Naive thymus-derived CD4-positive, alpha-beta T cell (primary cell): ENCODE measurements at places on chromosomes 12 and 14.
A peak's percentile ranks its signal among the peaks of the same experiment; 100 is the strongest.

DNA sequence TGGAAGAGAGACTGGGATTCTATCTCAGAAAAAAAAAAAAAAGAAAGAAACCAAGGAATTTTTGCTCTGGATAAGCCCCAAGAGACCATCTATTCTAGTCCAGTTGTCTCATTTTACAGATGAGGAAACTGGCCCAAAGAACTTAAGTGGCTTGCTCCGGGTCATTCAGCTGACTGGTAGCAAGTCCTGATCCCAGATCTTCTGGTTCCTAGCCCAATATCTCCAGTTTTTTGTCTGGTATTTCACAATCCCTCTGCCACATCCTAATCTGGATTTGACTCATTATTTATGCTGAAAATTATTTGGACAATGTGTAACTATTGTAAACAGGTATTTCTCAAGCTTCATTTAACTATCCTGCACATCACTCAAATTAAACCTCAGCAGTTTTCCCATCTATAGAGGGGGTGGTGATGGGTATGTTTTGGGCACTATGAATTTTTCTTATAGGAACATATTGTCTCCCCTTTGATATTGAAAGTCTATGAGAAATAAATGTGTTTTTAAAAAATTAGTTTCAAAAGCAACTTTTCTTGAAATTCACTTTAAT, 43.4 kb downstream of the PPP2R5E start:
- no peak for DNase-seq

DNA sequence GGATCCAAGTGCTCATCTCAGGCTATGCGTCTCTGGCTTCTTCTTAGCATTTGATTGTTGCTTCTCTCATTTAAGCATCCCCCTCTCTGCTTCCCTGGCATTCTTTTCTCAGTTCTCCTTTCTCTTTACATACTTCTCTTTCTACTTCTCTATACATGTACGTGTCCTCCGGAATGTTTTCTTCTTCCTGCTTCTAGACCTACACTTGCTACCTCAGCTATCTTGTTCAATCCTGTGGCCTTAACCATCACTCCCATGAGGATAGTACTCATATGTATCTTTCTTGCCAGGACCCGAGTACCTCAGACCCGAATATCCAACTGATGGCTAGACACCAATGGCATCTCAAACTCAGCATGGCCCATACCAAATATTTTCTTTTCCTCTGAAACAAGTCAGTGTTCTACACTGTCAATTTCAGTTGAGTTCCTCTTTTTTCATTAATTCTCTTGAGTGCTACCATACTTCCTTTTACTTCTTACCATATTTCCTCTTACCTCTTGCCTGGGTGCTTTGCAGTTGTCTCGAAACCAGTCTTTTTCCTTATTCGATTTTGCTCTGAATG, 115.1 kb upstream of the SLC38A2 start:
- DNase-seq = no peak

- no peak for DNase-seq
Measured at GRCh38 chr12:15856097-15856982, 25.8 kb upstream of the STRAP start.

- DNase-seq = no peak
Measured at GRCh38 chr12:27511723-27512045, 12.3 kb upstream of the PPFIBP1 start.

DNA sequence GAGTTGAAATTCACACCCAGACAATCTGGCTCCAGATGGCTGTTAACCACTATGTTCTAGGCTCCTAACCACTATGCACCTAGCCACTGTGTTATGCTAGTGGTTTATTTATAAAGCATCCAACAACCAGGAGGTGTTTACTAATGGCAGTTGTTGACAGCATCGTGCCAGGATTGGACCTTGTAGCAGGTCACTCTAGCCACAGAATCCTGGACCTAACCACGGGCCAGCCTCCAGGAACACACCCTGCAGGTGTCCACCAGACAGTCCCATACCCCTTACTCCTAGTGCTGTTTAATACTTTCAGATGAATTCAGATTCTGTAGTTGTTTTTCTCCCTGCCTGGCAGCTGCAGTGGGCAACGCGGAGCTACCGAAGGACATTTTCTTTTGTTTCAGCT, 109.4 kb upstream of the MYL2 start:
- no peak for DNase-seq

- no peak for DNase-seq
Measured at GRCh38 chr12:94616203-94616729, 34.1 kb downstream of the TMCC3 start.

DNA sequence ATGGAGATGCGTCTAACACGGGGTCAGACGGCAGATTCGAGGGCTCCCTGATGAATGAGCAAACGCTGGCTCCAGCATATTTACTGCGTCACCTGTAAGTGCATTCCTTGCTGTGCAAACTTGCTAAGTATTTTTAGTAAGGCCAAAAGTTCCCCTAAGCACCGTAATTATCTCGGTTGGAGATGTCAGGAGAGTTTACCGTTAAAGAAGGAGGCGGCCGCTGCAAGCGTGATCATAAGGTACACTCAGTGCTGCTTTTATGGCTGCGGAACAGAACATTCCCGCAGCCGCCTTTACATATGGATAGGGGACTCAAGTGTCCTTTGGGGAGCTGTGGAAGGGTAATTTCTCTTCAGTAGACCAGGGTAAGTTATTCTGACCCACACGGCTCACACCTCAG, 175.6 kb downstream of the GLT1D1 start:
- DNase-seq = no peak

DNA sequence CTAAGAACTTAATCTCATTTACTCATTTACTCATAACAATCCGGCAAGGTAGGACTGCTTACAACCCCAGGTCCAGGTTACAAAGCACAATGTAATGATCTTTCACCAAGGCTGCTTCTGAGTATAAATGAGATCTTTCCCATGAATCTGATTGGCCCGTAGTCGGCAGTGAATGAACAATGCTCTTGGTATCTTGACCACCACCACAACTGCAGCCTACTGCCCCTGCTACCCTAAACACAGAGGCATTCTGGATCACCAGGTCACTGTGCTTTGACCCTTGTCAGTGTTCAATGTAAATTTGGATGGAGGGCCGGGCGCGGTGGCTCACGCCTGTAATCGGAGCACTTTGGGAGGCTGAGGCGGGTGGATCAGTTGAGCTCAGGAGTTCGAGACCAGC, 15.9 kb downstream of the FAM181A start:
- DNase-seq = no peak

DNA sequence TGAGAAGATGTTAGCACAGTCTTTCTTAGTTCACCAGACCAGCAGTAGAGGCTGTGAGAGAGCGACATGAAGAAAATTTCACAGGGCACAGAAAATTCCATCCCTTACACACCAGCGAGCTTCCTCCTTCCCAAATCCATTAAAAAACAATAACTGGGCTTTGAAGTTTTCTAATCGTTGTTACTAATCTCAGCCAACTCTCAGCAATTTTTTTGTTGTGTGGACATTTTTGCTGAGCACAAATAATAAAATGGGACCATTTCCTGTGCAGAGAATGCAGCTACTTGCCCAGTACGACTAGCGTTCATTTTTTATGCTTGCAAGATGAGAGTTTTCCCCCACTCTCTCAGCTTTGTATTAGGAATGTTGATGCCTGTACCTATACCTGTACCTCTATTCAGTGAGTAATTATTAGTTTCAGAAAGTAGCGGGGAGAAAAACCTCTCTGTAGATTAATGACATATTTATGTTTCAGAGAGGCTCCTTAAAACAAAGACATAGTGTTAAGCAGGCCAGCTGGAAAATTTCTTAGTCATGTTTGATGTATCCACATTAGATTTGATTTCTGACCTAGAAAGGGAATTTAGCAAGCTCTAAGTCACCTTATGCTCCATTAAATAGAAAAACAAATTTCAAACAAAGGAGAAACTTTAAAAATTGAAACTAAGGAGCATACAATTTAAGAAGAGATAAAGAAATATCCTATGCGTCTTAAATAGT, 146.5 kb downstream of the SRGAP1 start:
- no peak for DNase-seq

GRCh38 chr12:49609059-49609874, 3.8 kb upstream of the FAM186B start:
- no peak for DNase-seq

GRCh38 chr12:132342251-132343227, 13.2 kb upstream of the GALNT9 start:
- DNase-seq = no peak

GRCh38 chr12:88994971-88995370, 357.3 kb downstream of the DUSP6 start:
- no peak for DNase-seq

GRCh38 chr12:46682148-46682547, 143.6 kb downstream of the SLC38A4 start:
- no peak for DNase-seq

- DNase-seq = no peak
Measured at GRCh38 chr12:102848832-102849231, 68.2 kb downstream of the PAH start.

DNA sequence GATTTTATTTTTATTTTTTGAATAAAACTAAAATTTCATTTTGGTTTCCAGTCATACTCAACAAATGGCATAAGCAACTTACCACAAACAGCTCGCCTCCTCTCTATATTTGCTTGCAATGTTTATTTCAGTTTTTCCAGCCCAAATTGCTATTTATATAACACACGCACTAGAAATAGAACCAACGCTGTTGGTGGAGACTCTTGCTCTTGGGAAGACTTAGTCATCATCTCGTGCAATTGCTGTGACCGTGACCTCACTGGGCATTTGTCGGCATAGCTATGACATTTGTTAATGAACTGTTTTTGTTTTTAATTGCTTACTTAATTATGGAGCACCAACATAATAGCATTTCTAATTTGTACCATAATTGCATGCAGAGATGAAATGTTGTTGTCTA, 153.1 kb upstream of the OTX2 start:
- no peak for DNase-seq

DNA sequence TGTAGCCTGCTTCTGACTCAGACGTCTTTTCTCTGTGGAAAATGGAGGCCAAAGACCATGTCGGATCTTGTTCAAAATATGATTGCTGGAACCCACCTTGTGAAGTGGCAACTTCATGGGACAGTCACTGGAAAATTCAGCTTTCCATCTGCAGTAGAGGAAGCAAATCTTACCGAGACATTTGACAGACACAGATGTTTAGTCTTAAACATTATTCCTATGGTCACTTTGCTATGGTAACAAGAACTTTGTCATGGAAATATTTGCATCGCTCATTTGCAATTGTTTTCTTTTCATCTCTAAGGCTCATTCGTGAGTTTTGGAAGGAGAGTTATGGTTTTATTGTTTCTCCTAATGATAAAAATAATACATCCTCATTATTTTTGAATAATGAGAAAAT, 98.3 kb upstream of the HIF1A start:
- no peak for DNase-seq

DNA sequence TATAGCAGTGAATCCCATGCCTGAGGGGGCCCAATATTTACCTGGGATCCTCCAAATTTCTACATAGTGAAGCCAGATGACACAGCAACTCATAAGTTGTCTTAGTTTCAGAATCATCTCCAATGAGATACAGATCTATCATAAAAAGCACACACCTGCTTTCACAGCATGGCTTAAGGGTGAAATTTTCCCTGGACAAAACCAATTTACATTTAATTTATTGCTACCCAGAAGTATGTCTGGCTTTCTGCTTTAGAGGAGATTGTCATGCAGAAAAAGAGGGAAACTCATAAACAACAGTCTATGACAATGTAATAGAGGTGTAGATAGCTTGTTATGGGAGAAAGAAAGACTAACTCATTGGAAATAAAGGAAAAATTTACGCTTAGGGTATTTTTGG, 113.0 kb downstream of the MGAT4C start:
- DNase-seq = no peak

GRCh38 chr12:119156401-119157044, 22.2 kb upstream of the HSPB8 start:
- no peak for DNase-seq

GRCh38 chr14:51723990-51724389, 72.3 kb downstream of the FRMD6 start:
- no peak for DNase-seq

DNA sequence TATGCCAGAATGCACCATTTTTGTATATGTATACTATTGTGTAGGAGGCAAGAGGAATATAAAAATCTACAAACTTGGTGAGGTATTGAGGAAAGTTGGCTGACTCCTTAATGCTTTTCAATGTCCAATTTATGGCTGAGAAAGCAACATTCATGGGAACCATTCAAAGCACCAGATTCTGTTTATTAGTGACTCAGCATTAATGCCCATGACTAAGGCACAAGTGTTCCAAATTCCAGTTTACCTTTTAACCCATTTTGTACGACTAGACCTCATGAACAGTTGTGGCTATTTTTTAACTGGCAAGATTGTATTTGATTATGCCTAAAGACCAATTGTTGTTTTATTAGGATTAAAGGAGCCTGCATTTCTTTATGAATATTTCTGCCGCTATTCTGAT, 375.4 kb upstream of the ATP2B1 start:
- no peak for DNase-seq

DNA sequence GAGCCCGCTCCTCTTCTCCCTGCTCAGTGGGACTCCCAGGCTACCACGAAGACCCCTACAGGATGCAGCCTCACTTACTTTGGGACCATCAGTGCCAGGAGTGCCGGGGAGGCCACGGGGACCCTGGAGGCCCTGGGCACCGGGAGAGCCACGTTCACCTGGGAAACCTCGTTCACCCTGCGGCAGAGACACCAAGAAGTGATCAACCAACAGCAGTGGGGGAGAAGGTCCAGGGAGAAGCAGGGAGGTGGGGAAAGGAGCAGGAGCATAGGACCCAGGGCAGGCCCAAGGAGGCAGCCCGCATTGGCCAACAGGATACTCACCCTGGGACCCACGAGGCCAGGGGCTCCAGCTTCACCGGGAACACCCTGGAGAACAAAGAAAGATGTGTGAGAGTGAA, 19.4 kb downstream of the TMEM106C start:
- no peak for DNase-seq

GRCh38 chr12:32302218-32303173, 96.9 kb upstream of the FGD4 start:
- DNase-seq = peak; percentile 14

DNA sequence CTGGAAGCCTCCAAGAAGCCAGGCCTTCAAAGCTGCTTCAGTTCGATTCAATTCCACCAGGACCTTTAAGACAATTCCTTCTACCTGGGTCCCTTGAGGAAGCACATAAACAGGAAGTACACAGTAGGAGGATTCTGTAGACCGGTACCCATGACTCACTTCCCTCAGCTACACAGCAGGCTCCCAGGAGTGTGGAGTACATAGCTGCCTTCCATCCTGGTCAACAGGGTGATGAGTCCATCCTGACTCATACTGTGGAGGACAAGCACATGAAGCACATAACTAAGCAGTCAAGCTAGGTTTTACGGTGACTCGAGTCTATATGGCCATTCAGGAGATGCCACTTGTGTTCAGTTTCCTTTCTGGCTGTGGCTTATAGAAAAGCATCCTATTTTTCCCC, 197.6 kb upstream of the RBM19 start:
- no peak for DNase-seq

- DNase-seq = no peak
Measured at GRCh38 chr12:1078002-1078401, 87.0 kb downstream of the ERC1 start.

DNA sequence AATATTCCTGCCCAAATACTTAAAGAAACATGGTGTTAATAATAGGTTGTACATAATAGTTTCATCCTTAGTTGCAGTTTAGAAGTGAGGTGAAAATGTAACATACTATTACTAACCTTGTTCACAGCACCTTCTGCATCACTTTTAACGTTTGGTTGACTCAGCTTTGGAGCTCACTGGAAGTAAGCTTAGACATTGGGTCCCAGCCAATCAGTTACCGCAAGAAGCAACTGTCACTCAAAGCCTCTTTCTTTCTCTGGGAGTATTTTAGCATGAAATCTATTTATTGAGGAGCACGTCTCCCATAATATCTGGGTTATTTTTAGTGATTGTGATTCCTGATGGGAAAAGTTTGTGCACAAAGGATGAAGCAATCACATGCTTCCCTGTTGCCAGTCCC, 472.6 kb downstream of the SNAPC1 start:
- no peak for DNase-seq

- DNase-seq = no peak
Measured at GRCh38 chr12:106910202-106910601, 45.5 kb upstream of the TMEM263 start.
